Activated gamma-delta T cell (primary cell): ENCODE measurements at places on chromosomes 1 and 21.

GRCh38 chr21:36807422-36807928 is 108.6 kb downstream of the SIM2 start:
- DNase-seq, result no peak

GRCh38 chr1:94083681-94084080 is 37.3 kb downstream of the ABCA4 start:
- no peak for DNase-seq

DNA sequence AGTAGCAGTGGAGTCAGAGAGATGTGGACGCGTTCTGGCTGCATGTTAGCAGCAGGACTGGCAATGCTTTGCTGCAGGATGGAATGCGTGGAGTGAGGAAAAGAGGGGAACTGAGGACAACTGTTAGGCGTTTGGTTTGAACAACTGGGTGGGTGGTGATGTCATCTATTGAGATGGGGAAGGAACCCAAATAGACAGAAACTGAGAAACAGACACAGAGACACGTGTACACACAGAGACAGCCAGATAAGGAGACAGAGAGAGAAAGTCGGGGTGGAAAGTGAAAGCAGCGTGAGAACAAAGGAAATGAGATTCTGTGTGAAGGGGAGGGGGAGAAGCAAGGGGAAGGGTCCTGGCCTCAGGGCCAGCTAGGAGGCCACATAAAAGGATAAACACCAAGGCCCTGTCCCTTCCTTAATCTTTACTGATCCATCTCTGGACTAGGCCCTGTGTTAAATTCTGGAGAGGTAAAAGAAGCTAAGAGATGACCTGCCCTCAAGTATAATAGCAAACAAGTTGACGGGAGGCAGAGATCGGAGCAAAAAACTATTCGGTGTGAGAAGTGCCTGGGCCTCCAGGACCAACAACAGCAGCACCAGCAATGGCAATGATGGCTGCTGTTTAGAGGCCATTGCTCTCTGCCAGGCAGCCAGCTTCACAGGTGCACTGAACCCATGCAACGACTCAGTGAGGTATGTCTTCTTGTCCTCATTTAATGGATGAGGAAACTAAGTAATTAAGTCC is 31.6 kb downstream of the VWA5B1 start:
- no peak for DNase-seq

DNA sequence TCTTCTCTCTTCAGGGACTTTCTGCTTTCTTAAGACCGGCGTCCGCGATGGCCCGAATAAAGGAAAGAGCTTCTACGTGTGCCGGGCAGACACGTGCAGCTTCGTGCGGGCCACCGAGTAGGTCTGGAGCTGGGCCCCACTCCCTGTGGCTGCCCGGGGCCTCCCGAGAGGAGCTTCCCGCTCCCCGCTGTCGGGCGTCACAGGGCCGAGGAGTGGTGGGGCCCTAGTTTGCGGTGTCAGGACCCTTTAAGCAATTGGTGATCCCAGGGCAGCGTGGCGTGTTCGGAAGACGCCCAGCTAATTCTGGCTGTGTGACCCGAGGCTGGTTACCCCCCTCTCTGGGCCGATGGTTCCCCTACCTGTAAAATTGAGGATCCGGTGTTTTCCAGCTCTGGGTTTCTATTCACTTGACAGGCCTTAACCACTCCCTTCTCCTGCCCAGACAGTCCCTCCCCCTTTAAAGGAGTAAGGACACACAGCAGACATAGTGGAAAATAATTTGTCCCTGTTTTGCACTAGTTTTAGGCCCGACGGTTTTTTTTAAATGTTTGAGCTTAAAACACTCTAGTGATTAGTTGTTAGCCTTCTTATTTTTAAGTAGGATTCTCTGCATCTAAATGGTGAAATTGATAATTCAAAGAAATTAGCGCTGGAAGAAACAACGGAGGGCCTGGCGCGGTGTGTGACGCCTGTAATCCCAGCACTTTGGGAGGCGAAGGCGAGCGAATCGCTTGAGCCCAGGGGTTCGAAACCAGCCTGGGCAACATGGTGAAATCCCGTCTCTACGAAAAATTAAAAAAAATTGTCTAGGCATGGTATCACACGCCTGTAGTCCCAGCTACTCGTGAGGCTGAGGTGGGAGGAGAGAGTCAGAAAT is 553 bp downstream of the TTF2 start:
- peak; percentile 17 for DNase-seq

DNA sequence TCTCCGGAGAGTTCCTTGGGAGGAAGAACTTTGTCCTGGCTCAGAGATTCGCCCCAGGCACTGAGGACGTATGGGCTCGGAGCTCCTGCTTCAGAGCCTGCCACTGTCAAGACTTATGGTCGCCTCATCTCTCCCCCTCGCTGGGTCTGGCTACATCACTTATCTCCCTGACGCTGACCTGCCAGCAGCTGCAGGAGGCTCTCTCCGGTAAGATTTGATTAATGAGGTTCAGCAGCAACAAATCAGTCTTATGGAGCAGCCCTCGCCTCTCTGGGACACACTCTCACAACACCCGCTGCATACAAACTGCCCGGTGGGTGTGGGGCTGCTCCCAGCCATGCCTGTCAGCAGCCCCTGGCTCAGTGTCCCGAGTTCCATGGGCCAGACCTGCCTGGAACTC is 297.8 kb downstream of the RRAGC start:
- DNase-seq, result no peak
